ENCODE measurements at places on chromosomes 12 and 14.

GRCh38 chr14:21509432-21510143 lies 1.6 kb downstream of the METTL3 start:
- no peak for DNase-seq

DNA sequence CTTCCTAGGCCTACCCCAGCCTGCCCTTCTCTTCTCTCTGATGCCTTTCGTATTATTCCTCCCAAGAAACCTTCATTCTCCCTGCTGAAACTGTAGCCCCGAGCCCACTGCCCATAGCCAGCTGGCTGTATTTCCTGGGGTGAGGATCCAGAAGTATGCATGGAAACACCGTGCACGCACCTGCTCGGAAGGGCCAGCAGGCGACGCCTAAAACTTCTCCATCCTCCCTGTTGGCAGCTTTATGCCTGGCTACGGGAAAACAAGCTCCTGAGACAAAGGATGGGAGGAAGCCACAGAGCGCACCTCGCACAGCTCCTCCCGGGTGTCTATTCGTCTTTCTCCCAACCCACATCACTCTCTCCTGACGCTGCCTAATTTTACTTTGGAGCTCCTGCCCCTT lies 69.0 kb upstream of the CAPRIN2 start:
- DNase-seq: no peak

DNA sequence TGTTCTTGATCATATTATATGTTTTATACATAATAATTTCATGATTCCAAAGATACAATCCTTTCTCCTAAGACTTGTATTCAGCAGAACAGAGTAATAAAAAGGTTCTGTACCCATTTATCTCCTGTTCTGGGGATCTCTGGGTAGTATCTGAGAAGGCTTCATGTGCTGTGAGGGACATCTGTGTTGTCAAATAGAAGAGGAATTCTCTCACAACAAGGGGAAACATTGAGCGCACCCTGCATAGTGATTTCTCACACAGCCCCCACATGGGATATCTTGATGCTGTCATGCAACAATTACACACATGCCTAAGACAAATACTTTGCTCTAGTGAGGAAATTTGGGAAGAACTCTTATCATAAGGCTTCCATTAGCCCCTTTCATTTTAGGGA lies 101.8 kb upstream of the ATF1 start:
- DNase-seq: no peak

GRCh38 chr12:40515041-40515816 lies 177.0 kb upstream of the CNTN1 start:
- no peak for DNase-seq

GRCh38 chr12:76250256-76250655 lies 98.0 kb downstream of the BBS10 start:
- DNase-seq: no peak

DNA sequence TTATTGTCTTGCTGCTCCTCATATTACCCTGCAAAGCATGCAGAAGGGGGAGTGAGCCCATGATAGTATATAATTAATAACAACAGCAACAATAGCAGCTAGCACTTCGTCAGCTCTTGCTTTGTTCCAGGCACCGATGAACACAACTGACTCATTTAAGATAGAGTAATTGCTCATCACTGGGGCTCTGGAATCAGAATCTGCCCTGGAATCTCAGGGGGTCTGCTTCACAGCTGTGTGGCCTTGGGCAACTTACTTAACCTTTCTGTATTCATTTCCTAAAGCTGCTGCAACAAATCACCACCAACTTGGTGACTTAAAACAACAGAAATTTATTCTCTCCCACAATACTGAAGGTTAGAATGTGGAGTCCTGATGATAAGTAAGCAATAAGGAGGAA lies 55.0 kb upstream of the PSMC1 start:
- no peak for DNase-seq

DNA sequence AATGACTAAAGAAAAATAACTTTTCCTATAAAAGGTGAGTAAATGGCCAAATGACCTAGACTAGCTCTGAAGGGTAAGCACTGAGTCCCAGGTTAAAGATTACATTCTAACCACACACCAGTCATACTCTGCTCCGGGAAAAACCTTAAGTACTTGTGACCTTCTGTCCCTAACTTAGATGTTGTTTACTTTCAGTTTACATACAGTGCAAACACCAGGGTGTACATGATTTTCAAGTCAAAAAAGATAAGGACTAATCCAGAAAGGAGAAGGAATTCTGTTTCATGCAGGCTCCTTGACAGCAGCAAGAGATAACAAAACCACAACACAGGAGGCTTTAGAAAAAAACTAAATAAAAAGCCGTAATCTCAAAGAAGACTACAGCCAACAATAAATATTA lies 174.2 kb downstream of the PPM1H start:
- DNase-seq: no peak

- DNase-seq: no peak
Measured at GRCh38 chr12:10363658-10363913, 26.3 kb downstream of the KLRK1 start.

DNA sequence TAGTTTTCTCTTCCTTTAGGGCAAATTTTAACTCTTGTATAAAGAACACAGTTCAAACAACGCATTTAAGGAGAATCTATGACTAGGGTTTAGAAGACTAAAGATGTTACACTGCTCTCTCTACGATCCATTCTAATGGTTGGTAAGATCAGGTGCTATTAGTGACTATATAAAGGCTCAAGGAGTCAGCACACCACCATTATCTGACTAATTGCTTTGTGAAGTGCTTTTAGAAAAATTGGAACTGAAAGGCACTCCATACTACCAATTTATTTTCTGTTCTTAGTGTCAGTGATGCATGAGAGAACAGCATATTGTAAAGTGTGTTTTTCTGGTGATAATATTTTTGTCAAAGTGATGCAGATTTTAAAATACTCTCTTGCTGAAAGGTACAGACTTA lies 136.8 kb downstream of the SYT1 start:
- DNase-seq: no peak

- peak; percentile 56 for DNase-seq
Measured at GRCh38 chr14:52315355-52315718, 1.2 kb downstream of the PTGER2 start.

DNA sequence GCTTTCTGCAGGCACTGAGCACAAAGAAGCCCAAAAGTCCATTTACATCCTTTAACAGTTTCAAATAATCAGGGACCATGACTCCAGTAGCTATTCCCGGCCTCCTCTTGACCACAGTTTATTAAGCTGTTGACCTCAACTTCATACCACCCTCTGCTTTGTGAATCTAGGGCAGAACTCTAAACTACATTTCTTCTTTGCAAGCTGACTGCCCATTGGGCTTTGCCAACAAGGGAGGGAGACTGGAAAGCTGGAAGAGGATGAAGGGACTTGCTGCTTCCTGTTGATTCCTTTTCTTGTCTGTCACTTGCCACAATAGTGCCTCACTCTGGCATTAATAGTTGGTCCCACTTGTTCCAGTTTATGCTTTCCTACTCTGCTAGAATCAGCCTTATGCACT lies 2.7 kb downstream of the CGRRF1 start:
- no peak for DNase-seq

DNA sequence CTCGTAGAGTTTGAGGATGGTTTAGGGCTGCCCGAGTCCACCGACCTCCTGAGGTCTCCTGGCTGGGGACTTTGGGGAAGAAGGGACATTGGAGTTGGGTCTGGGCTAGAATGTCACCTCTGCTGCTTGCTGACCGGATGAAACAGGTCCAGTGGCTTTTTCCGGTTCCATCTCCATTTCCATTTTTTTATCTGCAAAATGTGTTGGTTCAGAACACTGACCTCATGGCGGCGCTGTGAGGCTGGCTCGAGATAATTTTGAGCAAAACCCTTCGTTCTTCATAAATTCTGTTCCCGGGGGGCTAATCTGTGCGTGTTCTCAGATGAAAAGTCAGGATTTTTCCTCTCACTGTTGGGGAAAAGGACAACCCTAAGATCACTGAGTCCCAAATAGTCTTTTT lies 11.7 kb upstream of the MYL2 start:
- no peak for DNase-seq

Measured in CD4-positive, alpha-beta T cell treated with Interleukin-1 beta for 1 hour (primary cell).